ENCODE measurements at places on chromosomes 1 and 21.

- no peak for DNase-seq
- peaks cover 11% of the 10 kb centered on the region for H3K27me3 ChIP-seq
- H3K4me3 ChIP-seq: no peak overlapping the region
- peaks cover 6% of the 10 kb centered on the region for H3K36me3 ChIP-seq
Measured at GRCh38 chr1:209435654-209436566, 147.6 kb upstream of the CAMK1G start.

- H3K27ac ChIP-seq: peak overlapping the region; percentile 48
- no peak for DNase-seq
- peaks cover 42% of the 10 kb centered on the region for H3K4me1 ChIP-seq
- peaks cover 6% of the 10 kb centered on the region for H3K36me3 ChIP-seq
- H3K27me3 ChIP-seq: no peaks in the 10 kb centered on the region
Measured at GRCh38 chr1:92482665-92483609, 3.8 kb downstream of the GFI1 start.

- no peak for DNase-seq
- no peaks in the 10 kb centered on the region for H3K36me3 ChIP-seq
- H3K27me3 ChIP-seq: peaks cover 1% of the 10 kb centered on the region
- H3K4me3 ChIP-seq: no peak overlapping the region
- no peaks in the 10 kb centered on the region for H3K4me1 ChIP-seq
- no peak overlapping the region for H3K27ac ChIP-seq
Measured at GRCh38 chr1:71967670-71968069, 314.7 kb downstream of the NEGR1 start.

DNA sequence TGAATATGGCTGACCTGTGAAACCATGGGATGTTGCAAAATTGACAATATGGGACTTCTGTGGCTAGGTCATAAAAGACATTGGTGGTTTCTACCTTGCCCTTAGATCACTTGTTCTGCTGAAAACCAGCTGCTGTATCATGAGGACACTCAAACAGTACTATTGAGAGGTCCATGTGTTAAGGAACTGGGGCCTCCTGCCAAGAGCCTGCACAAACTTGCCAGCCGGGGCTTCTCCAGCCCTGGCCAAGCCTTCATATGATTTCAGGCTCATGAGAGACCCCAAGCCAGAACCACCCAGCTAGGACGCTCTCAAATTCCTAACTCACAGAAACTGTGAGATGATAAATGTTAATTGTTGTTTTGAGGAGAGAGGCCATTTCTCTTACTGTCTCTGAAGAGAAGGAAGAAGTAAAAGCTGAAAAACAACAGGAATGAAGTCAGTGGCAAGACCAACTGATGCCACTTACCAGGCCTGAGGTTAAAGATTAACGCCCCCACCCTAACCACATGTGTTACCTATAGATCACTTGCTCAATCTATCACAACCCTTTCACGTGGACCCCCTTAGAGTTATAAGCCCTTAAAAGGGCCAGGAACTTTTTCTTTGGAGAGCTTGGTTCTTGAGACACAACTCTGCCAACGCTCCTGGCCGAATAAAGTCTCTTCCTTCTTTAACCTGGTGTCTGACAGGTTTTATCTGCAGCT is 3.9 kb upstream of the PITHD1 start:
- no peak for DNase-seq
- H3K27me3 ChIP-seq: no peaks in the 10 kb centered on the region
- H3K4me3 ChIP-seq: no peak overlapping the region
- peak overlapping the region; percentile 9 for H3K27ac ChIP-seq

DNA sequence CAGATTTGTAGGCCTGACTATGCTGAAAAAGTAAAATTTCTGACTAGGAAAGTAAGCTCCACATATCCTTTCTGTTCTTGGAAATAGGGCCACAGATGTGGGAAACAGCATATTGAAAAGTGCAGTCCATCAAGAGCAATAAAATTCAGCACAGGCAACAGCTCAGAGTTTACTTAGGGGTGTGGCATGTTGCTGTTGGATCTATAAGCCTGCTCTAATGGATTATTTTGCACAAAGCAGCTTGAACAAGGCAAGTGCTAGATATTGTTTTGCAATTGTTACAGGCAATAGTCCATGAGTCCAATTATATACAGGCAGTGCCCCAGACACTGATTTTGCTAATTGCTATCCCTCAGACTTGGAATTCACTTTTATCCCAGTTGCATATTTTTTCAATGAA is 289.8 kb upstream of the SNX7 start:
- H3K4me1 ChIP-seq: no peaks in the 10 kb centered on the region
- no peak overlapping the region for H3K4me3 ChIP-seq
- H3K27ac ChIP-seq: no peak overlapping the region
- H3K27me3 ChIP-seq: no peaks in the 10 kb centered on the region

DNA sequence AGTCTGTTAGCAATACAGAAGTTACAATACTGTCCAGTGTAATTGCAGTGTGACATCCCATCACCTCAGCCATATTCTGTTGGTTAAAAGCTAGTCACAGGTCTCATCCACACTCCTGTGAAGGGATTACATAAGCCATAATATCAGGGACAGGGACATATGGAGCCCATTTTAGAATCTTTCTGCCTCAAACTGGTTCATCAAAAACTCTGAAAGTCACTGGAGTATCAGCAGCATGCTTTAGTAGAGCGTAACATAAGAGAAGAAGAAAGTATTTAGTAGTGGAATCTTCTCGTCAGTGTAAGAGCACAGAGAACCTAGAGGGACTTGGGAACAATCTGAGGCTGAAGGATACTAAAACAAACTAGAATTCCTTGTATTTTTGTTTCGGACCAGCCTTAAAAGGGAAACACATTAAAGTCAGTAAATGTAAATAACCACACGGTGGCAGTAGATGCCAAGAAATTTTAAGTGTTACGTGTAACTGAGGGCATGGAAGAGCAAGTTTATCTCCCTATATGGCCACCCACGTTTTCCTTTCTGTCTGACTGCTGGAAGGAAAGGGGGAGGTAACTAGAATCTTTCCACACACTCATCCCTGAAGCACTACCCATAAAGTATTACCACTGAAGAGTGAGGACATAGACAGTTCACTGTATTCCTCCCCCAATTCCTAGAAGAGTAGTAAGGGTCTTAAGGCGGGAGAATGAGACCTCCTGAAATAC is 41.6 kb upstream of the AGL start:
- H3K36me3 ChIP-seq: no peaks in the 10 kb centered on the region
- peaks cover 13% of the 10 kb centered on the region for H3K27me3 ChIP-seq
- no peak overlapping the region for H3K27ac ChIP-seq
- peak; percentile 64 for DNase-seq

Measured in naive thymus-derived CD8-positive, alpha-beta T cell (primary cell).